Liver (tissue), 10 donors: ENCODE measurements at places on chromosomes 5 and 9. TPM values are rescaled to one million over a fixed set of nuclear protein-coding genes. Genes with fewer than 3 reads are reported as not detected.

DNA sequence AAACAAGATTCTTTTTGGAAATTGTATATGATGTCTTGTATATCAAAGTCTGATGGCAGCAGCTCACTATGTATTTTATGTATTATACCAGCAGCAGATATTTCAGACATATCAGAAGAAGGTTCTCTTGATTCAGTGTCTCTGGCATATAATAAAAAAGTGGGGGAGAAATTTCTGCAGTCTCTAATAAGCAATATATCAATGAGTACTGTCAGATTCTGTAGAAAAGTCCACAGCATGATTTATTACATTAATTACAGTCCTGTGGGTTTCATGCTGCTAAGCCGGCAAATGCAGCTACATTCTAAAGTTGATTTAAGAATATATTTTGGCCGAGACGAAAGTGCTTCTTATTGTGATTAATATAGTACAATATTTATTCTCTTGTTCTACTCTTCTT, 113.1 kb downstream of the KIAA1958 start:
- no peaks in the 10 kb centered on the region for H3K36me3 ChIP-seq
- H3K4me3 ChIP-seq, result no peak overlapping the region
- no peaks in the 10 kb centered on the region for H3K27me3 ChIP-seq
- no peak overlapping the region for H3K27ac ChIP-seq
- DNase-seq, result no peak

DNA sequence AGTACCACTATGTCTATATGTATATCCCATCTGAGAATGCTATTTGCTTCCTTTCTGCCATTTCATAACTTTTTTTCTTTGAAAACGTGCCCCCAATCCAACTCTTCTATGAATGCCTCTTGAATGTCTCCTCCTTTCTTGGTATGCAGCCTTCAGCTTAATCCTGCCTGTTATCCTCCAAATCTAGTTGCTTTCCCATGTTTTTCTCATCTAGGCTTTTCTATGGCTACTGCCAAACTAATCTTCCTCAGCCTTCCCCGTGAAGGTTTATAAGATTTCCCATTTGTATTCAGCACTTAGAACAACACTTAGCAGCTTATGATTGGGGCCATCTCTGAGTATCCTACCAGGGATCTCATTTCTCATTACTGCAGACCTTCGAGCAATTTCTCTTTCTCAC, 2.5 kb downstream of the TGFBR1 start:
- H3K36me3 ChIP-seq, result no peaks in the 10 kb centered on the region
- DNase-seq, result no peak
- H3K27ac ChIP-seq, result no peak overlapping the region
- H3K27me3 ChIP-seq, result no peaks in the 10 kb centered on the region

GRCh38 chr5:132687995-132688394, 14.2 kb downstream of the IL4 start:
- no peak for DNase-seq
- no peaks in the 10 kb centered on the region for H3K36me3 ChIP-seq
- no peaks in the 10 kb centered on the region for H3K27me3 ChIP-seq

GRCh38 chr5:171405615-171406014, 13.8 kb upstream of the FGF18 start:
- DNase-seq, result no peak
- H3K27me3 ChIP-seq, result no peaks in the 10 kb centered on the region
- peaks cover 2% of the 10 kb centered on the region for H3K4me1 ChIP-seq
- H3K4me3 ChIP-seq, result no peak overlapping the region
- H3K27ac ChIP-seq, result no peak overlapping the region
- peaks cover 13% of the 10 kb centered on the region for H3K36me3 ChIP-seq

TMEM171 gene
- 1.0 TPM for total RNA-seq

UQCRQ gene
- 103 TPM for total RNA-seq

GRM6 gene
- not detected for total RNA-seq
